CD4-positive, alpha-beta T cell treated with Interleukin-4 for 1 hour (primary cell): ENCODE measurements at places on chromosomes 3 and 15.

DNA sequence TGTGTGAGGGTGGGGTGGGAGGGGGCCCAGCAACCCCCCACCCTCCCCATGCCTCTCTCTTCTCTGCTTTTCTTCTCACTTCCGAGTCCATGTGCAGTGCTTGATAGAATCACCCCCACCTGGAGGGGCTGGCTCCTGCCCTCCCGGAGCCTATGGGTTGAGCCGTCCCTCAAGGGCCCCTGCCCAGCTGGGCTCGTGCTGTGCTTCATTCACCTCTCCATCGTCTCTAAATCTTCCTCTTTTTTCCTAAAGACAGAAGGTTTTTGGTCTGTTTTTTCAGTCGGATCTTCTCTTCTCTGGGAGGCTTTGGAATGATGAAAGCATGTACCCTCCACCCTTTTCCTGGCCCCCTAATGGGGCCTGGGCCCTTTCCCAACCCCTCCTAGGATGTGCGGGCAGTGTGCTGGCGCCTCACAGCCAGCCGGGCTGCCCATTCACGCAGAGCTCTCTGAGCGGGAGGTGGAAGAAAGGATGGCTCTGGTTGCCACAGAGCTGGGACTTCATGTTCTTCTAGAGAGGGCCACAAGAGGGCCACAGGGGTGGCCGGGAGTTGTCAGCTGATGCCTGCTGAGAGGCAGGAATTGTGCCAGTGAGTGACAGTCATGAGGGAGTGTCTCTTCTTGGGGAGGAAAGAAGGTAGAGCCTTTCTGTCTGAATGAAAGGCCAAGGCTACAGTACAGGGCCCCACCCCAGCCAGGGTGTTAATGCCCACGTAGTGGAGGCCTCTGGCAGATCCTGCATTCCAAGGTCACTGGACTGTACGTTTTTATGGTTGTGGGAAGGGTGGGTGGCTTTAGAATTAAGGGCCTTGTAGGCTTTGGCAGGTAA, 8.1 kb downstream of the FAM131A start:
- DNase-seq = no peak

DNA sequence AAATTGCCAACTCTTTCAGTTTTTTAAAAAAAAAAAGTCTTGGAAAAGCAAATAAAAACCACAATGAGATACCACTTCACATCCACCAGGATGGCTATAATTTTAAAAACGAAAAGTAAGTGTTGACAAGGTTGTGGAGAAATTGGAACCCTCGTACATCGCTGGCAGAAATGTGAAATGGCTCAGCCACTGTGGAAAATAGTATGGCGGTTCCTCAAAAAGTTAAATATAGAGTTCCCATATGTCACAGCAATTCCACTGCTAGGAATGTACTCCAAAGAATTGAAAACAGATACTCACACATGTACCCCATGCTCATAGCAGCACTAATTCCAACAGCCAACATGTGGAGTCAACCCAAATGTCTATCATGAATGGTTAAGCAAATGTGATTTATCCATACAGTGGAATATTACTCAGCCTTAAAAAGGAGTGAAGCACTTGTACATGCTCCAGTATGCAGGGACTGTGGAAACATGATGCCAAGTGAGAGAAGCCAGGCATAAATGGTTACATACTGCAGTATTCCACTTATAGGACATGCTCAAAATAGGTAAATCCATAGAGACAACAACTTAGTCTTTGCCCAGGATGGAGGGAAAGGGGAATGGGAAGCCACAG, 73.8 kb upstream of the PCSK6 start:
- no peak for DNase-seq

DNA sequence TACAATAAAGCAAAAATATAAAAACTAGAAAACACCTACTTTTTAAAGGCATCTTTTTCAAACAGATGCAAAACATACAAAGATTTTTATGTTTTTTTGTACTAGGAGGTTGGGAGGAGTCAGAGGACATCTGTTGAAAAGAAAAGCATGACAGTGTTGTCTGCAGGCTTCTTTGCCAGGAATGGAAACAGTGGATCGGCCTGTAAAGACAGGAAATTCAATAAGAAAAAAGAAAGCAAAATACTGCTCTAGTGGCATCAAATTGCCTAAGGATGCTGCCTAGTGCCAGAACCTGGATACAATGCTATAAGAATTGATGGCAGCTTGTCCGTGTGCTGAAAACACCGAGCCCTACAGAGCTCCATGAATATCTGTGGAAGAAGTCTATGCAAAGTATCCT, 69.9 kb downstream of the TBC1D5 start:
- DNase-seq = no peak

DNA sequence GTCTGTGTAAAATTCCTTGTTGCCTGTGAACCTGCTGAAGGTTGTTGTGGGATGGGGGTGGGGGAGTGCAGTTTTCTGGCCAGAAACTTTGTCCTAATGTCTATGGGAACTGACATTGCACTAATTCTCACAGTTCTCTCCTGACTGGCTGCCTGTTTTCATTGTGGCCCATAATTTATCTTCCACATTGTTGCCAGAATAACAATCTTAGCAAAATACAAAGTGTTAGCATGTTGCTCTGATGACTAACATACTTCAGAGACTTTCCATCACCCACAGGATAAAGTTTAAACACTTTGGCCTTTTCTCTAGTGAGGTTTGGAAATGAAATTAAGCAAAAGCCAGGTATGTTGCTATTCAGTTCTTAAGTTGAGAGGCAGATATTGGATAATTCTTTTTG, 81.4 kb upstream of the TBC1D5 start:
- no peak for DNase-seq

- no peak for DNase-seq
Observed at GRCh38 chr15:68707386-68707785, 113.3 kb downstream of the ANP32A start.
